ENCODE measurements at places on chromosomes 5 and 9. TPM values are rescaled to one million over a fixed set of nuclear protein-coding genes. Genes with fewer than 3 reads are reported as not detected.

Gene CER1
- not detected for total RNA-seq

Gene ALDH7A1
- total RNA-seq: 74.9 TPM

Gene ANGPTL2
- total RNA-seq: not detected

Gene IFNB1
- not detected for total RNA-seq

Gene HBEGF
- total RNA-seq: 6.5 TPM

Gene TTC1
- total RNA-seq: 62.2 TPM
